Mammary epithelial cell (primary cell): ENCODE measurements at places on chromosomes 2 and 18. TPM values are rescaled to one million over a fixed set of nuclear protein-coding genes. Genes with fewer than 3 reads are reported as not detected.

Gene CRYGC
- total RNA-seq: 0.52 TPM in 1 of 2 replicates, not detected in the other

Gene ARHGEF4
- total RNA-seq: 53.5 and 70.3 TPM in 2 replicates

Gene ATP6V1B1
- not detected in 2 replicates for total RNA-seq

Gene SP110
- 11.2 TPM for total RNA-seq

Gene GALNT5
- total RNA-seq: 12.7 TPM

Gene ATOH8
- total RNA-seq: not detected in 2 replicates

Gene PXDN
- 67.6 and 99.8 TPM in 2 replicates for total RNA-seq

Gene RBM45
- 15.5 TPM for total RNA-seq

Gene MREG
- total RNA-seq: 20.7 TPM

Gene ZNF804A
- not detected in 2 replicates for total RNA-seq

Gene COBLL1
- total RNA-seq: 53.7 and 85.3 TPM in 2 replicates

Gene ADCYAP1
- total RNA-seq: not detected

DNA sequence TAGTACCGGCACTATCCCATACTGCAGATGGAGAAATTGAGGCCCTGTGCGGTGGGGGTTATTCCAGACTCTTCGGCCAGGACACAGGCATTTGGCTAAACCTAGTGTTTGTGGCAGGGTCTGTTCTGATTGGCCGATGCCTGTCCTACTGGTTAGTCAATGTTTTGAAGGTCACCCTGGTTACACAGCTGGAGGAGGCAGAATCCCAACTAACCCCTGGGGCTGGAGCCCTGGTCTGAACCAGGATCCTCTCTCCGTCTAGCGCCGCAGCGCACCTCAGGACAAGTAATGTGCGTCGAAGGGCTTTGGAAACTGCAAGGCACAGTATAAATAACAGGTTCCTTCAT lies 19.4 kb downstream of the TEX44 start:
- no peak for DNase-seq

- peak; percentile 11 for DNase-seq
Observed at GRCh38 chr18:53909668-53910067, 314.8 kb downstream of the MBD2 start.

DNA sequence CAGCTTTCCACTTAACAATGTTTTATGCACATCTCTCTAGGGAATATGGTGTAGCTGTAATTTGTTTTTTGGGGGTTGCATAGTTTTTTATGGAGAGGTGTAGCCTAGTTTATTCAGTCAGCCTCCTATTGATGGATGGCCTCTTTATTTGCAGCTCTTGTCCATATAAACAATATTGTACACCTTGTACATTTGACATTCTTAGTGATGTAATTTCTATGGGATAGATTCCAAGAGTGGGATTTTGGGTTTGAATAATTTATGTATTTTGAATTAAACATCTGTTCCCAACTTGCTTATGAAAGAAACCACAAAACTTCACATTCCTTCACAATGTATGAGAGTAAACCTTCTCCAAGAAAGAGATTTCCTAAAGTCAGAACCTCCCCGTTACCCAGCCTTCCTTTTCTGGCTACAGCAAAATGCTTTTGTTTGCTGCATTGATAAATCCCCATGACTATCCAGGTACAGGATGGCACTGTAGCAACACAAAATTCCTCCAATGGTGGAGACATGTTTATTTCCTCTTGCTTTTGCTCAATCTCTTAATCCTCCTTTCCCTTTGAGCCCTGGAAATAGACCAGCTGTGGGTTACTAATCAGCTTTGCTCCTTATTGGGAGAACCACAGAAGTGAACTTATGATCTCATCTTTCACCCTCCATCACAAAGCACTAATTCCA lies 58.4 kb upstream of the GALR1 start:
- DNase-seq: no peak

DNA sequence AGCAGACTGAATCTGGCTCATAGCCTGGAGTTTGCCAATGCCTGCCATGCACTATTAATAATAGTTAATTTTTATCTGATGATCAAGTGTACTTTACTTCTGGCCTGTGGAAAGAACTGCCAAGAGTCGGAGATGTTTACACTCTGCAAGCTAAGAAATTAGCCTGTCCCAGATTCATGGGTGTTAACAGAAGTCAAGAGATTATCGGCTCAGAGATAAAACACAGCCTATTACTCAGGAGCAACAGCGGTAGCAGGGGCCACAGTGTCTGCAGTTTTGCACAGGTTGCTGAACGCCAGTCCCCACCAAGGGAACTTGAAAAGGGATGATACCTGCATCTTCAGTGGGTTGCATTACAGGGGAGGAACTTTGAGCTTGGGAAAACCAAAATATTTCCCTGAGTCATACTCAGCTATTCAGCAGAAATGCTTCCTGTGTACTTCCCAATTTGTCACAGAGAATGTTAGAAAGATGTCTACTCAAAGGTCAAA lies 4.3 kb upstream of the ADI1 start:
- peak; percentile 11 for DNase-seq

GRCh38 chr2:201261471-201261870 lies 1.1 kb downstream of the CASP8 start:
- no peak for DNase-seq

DNA sequence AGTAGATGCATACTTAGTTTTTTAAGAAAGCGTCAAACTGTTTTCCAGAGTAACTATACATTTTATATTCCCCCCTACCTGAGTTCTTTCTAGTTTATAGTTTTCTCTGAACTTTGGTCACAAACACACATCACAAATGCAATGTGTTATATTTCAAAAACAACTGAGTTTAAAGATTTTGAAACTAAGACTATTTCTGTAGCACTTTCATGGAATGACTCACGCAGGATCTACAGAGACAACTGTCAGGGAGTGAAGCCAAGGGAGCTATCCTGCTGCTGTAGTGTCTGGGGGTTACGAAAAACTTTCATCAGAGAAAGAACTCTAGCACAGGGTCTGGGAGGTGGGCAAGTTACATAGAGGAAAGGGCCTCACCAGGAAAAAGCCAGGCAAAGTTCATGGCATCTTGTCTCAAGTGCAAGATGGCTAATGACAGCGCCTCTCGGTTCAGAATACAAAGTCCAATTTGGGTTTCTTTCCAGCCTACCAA lies 66.8 kb downstream of the UXS1 start:
- no peak for DNase-seq

DNA sequence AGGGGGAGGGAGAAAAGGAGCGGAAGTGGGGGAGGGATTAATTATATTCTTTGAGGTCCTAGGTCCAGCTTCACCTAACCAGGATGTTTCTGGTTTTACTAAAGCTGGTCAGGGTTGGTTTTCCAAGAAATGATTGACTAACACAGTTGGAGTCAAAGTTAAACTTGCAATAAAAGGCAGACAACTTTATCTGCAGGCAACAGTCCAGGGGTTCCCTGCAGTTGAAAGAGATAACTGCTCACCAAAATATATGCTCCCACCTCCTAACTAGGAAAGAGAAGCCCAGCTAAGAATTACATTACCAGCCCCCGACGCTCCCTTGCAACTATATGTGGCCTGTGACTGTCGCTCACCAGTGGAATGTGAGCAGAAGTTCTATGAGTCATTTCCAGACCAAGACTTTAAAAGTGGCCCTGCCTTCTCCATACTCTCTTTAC lies 140.0 kb upstream of the PKDCC start:
- no peak for DNase-seq

- peak; percentile 30 for DNase-seq
Observed at GRCh38 chr2:142100970-142101369, 29.8 kb downstream of the LRP1B start.

GRCh38 chr2:215357660-215358059 lies 45.8 kb downstream of the ATIC start:
- no peak for DNase-seq

- no peak for DNase-seq
Observed at GRCh38 chr2:7952046-7952745, 729.7 kb upstream of the ID2 start.

DNA sequence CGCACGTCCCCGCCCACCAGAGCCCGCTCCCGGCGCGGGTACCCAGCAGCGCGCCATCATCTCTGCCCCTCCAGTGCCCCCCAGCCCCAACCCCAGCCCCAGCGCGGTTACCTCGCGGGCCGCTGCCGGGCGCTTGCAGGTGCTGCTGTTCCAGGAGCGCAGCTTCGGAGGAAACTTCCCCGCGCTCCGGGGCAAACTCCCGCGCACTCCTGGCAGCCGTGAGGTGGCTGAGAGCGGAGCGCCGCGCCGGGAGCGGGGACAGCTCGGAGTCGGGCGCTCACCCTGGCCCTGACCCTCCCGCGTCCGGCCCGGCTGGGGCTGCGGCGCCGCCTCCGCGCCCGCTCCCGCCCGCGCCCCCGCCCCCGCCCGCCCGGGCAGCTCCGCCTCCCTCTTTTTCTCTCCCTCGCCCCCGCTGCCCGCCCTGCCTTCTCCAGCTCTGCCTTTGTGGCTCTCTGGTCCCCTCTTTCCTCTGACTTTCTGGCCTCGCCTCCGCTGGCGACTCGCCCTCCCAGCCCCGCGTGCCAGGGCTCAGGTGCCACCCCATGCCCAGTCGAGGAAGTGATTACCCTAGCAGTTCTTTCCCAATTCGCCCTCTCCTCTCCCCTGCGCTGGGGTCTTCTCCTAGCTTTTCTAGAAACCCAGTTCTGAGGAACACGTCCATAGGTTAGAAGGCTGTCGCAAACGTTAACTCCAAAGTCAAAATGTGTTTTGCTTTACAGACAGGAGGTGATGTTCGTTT lies at the start of gene CHST9:
Gene CHST9 (minus strand): TSS at position 284 of the 739 bp plus-strand sequence. CDS start 42,499 bp downstream, outside the sequence.
- peak; percentile 6 for DNase-seq

GRCh38 chr2:151634736-151635467 lies 99.4 kb downstream of the NEB start:
- peak; percentile 56 for DNase-seq
